ENCODE measurements at places on chromosomes 2 and 18. TPM values are rescaled to one million over a fixed set of nuclear protein-coding genes. Genes with fewer than 3 reads are reported as not detected.

Gene ATP9B
- 6.4 TPM for total RNA-seq

Gene OR6B3
- not detected for total RNA-seq

Gene WDFY1
- 45.7 TPM for total RNA-seq

Gene DSEL
- 0.68 TPM for total RNA-seq

Gene REG3A
- total RNA-seq = not detected

Gene FBLN7
- 10.4 TPM for total RNA-seq

Gene ANKRD30B
- total RNA-seq = 0.59 TPM

Gene PMS1
- total RNA-seq = 27.3 TPM

Gene UGT1A7
- total RNA-seq = not detected

Gene DSG4
- not detected for total RNA-seq

Gene SMAD2
- total RNA-seq = 65.6 TPM

Gene CRACDL
- not detected for total RNA-seq

Gene FN1
- 3,699 TPM for total RNA-seq

Gene GPR155
- 2.9 TPM for total RNA-seq

Gene OSBPL6
- 10.7 TPM for total RNA-seq

Gene PTH2R
- not detected for total RNA-seq

Gene CCL20
- total RNA-seq = 2.2 TPM

Gene DUSP19
- total RNA-seq = 2.1 TPM

Gene COL4A3
- total RNA-seq = 0.29 TPM

Gene C1QL2
- total RNA-seq = not detected

Gene CHRND
- not detected for total RNA-seq

Gene ALPI
- not detected for total RNA-seq

Gene MAP2
- total RNA-seq = 4.9 TPM

Gene MITD1
- 77.4 TPM for total RNA-seq

Gene BOLL
- not detected for total RNA-seq

Gene POTEC
- not detected for total RNA-seq

Gene CERKL
- not detected for total RNA-seq

Gene IL36RN
- total RNA-seq = not detected

Gene ADD2
- total RNA-seq = not detected

Gene HMSD
- total RNA-seq = not detected

Gene AQP4
- total RNA-seq = not detected

Gene CAVIN2
- not detected for total RNA-seq

Gene ACTG2
- 2.9 TPM for total RNA-seq

Gene PRSS56
- total RNA-seq = not detected

Gene CACNB4
- 0.10 TPM for total RNA-seq

Gene CCBE1
- 9.0 TPM for total RNA-seq

Gene IL18RAP
- total RNA-seq = not detected

Gene TLX2
- 4.2 TPM for total RNA-seq

Gene EMILIN1
- 27.6 TPM for total RNA-seq

Gene SOX11
- under 0.01 TPM for total RNA-seq

Gene FBXO48
- total RNA-seq = 0.98 TPM

Gene MC5R
- total RNA-seq = 0.49 TPM

Gene TM4SF20
- total RNA-seq = not detected

Gene RETSAT
- 47.3 TPM for total RNA-seq

Gene NEDD4L
- 10.9 TPM for total RNA-seq

Gene TCF23
- not detected for total RNA-seq

Gene ABCB11
- not detected for total RNA-seq

Gene CNGA3
- total RNA-seq = not detected

Gene TSPYL6
- not detected for total RNA-seq

Measured in RPMI7951 (cell line).